ENCODE measurements at places on chromosomes 16 and 17.

DNA sequence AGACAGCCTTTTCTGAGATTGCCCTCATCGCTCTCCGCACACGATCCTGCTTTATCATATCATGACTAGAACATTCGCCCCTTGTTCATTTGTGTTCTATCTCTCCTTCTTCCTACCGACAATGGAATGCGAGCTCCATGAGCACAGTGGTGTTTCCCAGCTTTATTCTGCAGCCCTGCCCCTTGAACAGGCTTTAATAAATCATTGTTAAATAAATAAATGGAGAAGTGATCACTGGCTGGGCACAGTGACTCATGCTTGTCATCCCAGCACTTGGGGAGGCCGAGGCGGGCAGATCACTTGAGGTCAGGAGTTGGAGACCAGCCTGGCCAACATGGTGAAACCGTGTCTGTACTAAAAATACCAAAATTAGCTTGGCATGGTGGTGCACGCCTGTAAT, 1063.3 kb upstream of the EEF2KMT start:
- DNase-seq: no peak

GRCh38 chr17:81481073-81481799, 31.4 kb downstream of the ACTG1 start:
- no peak for DNase-seq

GRCh38 chr17:37399265-37399803, 7.3 kb downstream of the ACACA start:
- no peak for DNase-seq

DNA sequence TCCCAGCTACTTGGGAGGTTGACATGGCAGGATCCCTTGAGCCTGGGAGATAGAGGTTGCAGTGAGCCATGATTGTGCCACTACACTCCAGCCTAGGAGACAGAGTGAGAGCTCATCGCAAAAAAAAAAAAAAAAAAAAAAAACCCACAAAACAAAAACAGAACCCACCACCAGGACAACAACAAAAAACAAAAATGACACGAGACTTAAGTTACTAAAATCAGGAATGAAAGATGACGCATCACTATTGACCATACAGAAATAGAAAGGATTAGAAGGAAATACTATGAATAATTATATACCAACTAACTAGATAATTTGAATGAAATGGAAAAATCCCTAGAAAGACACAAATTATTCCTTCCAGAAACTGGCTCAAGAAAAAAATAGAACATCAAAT, 432.4 kb upstream of the PMFBP1 start:
- DNase-seq: no peak

GRCh38 chr17:4405038-4405669, 28.6 kb upstream of the SPNS3 start:
- DNase-seq: no peak

Measured in AG09319 (cell line).